Activated T-cell treated with anti-CD3 and anti-CD28 coated beads, Interleukin-2, amount 50 U/mL, for 48 hours (primary cell): ENCODE measurements at places on chromosomes 5 and 9.

DNA sequence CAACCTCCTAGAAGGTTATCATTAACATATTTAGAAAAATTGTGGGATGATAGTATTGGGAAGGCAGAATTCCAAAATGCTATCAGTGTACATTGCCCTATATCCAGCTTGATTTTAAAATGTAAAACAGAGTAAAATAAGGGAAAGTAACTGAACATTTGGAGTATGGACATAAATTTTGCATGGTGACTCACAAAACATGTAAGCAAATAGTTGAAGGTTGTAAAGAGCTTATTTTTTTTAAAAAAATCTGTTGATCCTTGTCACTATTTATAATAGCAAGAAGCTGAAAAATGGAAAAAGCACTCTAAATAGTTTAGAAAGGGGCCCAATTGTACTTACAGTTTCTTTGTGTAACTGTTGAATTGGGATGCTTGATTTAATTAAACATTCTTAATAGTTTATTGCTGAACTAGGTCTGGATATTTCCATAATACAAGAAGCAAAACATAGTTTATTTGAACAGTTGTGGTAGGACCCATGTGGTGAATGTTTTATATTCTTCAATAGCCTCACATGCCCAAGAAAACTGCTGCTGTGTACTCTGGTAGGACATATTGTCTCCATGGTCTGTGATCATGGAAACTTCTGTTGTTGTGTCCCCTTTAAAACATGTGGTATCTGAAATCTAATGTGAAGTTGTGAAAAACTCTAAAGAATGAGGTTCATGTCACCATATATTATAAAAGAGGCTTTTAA, 82.4 kb downstream of the NNT start:
- no peak for DNase-seq

DNA sequence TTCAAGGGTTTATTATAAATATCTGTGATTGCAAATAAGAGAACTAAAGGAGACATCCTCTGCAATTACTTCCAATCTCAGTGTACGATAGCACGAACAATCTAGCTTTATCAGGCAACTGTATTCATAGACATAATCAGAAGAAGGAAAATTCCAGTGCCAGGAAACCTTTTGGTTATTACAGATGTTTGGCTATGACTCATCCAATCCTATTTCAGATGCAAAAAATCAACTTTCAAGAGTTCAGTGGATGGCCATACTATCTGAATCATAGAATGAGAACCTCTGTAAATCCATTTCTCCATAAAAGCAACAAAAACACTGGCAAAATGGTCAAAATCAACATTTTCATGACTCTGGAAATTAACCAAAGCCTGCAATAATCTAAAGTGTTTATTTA, 37.9 kb downstream of the GAS1 start:
- no peak for DNase-seq

- no peak for DNase-seq
Observed at GRCh38 chr9:131049829-131050715, 41.1 kb downstream of the LAMC3 start.

DNA sequence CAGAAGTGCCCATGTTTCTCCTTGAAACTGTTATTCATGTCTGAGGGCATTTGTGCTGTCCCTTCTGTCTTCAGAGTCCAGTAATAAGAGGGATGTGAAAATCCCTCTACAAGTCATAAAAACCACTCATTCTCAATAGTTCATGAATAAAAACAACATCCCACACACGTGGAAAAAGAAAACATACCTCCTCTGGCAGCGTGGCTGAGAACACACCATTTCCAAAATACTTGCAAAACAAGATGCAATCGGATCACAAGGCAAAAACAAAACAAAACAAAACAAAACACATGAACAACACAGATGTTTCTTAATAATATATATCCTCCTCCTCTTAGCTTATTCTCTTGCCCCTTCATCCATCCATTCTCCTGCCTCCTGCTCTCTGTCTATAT, 71.0 kb upstream of the EQTN start:
- DNase-seq: no peak

DNA sequence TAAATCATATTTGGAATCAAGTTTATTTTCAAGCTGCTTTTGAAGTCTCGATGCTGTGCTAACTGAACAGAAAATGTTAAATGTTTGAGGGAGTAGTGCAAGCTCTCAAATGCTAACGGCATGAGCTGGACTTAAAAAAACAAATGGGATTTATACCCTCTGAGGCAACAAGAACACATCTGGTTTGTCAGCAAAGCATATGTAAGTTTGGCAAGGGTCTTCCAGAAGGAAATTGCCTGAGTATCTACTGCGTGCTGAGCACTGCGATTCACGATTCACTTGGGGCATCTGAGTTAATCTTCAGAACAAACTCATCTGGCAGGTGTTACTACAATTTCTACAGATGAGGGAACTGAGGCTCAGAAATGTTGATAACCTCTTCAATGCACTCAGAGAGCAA, 98.4 kb upstream of the C9orf72 start:
- no peak for DNase-seq

DNA sequence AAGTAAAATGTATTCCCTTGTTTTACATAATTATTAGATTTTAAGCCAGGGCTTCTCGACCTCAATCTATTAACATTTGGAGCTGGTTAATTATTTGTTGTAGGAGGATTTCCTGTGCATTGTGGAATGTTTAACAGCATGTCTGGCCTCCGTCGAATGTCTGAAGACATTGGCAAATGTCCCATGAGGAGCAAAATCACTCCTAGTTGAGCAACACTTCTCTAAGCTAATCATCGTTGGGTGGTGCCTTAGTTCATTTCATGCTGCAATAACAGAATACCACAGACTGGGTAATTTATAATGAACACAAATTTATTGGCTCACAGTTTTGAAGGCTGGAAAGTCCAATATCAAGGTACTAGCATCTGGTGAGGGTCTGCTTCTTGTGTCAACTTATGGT, 13.4 kb upstream of the VPS13A start:
- no peak for DNase-seq

DNA sequence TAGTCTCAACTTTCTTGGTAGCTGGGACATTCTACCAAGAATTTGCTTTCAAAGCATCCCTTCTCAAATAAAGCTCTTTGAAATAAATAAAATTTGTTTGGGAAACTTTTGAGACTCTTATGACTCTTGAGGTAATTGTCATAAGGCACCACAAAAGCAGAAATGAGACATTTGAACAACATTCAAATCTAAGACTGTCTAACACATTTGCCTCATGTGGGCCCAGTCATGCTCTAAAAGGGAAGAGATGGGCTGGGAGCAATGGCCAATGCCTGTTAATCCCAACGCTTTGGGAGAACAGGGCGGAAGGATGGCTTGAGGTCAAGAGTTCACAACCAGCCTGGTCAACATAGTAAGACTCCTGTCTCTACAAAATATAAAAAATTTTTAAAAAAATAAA, 26.4 kb downstream of the SLC31A2 start:
- no peak for DNase-seq

GRCh38 chr5:32390819-32391591, 53.5 kb downstream of the ZFR start:
- no peak for DNase-seq

- no peak for DNase-seq
Observed at GRCh38 chr9:112332674-112332976, 794 bp downstream of the PTBP3 start.

- DNase-seq: no peak
Observed at GRCh38 chr5:32794086-32794485, 83.0 kb downstream of the NPR3 start.

GRCh38 chr5:35838370-35839042, 18.2 kb upstream of the IL7R start:
- DNase-seq: peak; percentile 75

DNA sequence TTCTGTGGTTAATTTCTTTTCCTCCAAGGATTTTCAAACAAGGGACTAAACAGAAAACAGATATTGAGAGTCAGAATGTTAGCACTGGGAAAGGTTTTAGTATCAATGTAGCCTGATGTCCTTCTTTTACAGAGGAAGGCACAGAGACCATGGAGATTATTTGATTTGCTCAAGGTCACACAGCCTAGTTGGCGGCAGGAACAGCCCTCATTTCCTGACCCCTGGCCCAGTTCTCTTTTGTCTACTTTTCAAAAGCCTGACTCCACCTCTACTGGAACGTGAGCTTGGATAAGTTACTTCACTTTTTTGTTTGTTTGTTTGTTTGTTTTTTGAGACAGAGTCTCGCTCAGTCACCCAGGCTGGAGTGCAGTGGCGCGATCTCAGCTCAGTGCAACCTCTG, 6.6 kb upstream of the NRG2 start:
- DNase-seq: no peak

- no peak for DNase-seq
Observed at GRCh38 chr5:74918232-74918669, 52.1 kb upstream of the FAM169A start.
